SK-N-SH treated with all-trans-retinoic acid at 6 μM for 48 hours (cell line): ENCODE measurements at places on chromosomes 13 and 19.

DNA sequence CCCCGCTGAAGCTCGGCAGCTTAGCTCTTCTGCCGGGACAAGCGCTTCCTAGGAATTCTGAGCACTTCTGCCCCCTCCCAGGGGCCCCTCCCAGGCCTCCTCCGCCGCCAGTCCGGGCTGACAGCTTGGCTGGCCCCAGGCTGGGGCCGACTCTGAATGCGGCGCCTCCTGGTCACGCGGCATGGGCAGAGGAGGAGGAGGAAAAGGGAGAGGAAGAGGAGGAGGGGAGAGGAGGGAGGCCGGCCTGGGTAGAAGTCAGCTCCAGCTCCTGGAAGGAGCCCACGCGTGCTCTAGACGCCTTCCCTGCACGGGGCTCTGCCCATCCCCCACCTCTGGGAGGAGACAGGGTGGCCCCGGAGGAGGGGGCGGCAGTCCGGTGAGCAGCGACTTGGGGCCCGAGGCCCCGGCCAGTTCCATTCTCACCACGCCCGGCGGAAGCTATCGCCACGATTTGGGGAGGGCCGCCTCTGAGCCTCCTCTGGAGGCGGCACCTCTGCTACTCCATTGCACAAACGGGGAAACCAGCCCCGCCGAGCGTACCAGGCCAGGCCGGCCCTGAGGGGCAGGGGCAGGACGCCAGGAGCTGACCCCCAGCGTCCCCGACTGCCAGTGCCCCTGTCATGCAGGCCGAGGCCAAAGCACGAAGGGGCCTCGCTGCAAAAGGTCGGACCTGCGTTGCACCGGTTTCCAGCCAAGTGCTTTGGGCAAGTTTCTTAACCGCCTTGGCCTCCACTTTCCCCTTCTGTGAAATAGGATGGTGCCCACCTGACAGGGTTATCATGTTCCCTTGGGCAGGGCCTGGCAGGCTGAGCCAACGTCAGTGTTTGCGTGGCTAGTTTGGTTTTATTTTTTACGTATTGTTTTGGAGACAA, 31.6 kb downstream of the CCNE1 start:
- no peak for ATAC-seq

DNA sequence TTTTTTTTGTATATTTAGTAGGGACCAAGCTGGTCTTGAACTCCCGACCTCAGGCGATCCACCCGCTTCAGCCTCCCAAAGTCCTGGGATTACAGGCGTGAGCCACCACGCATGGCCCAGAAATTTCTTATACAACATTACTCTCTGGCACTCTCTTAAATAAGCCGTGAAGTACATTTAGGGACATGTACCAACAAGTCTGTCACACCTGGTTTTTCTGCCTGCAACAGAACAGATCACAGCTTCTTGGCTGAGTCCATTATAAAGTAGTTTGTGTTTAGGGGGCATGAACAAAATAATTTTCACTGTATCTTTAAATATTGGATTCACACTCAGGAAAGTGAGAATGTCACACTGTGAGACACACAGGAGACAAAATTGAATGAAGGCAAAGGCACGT, 1567.3 kb downstream of the SLITRK5 start:
- no peak for ATAC-seq

DNA sequence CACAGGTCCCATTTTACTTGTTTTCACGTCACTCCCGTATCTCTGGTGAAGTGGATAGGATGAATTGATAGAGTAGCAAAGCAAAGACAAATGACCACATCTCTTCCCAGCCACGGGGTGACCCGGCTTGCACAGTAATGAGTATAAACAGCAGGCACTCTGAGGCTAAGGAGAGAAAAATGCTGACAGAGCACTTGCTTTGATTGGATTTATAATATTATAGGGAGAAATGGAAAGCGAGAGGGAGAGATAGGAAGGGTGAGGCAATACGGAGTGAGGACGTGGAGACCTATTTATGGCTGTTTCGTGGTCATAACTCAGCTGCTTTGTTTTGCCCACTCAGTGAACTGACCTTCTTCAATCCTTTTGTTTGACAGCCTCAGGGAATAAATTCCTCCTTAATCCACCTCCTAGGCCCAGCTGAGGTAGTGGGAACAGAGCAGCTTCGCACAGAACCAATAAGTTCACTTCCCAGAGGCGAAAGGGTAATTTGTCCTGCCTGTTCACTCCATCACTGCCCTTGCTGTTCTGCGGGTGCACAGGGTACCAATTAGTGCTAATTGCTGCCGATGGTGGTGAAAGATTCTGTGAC, 68.6 kb downstream of the ERCC5 start:
- ATAC-seq, result no peak

DNA sequence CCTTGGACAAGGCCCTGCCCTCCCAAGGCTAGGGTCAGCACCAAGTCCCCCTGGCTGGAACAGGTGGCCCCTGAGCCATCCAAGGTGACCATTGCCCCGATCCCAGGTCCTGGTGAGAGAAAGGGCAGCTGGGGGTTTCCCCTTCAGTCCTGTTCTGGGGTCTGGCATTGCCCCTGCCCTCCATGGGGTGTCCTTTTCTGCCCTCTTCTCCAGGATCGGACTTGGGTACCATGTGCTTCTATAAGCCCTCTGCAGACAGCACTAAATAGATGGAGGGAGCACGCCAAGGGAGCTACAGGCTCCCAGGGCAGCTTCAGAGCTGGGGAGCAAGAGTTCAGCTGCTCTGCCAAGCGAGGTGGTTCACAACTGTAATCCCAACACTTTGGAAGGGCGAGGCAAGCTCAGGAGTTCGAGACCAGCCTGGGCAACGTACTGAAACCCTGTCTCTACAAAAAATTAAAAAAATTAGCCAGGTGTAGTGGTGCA, 13.5 kb upstream of the KCNN1 start:
- ATAC-seq, result no peak

DNA sequence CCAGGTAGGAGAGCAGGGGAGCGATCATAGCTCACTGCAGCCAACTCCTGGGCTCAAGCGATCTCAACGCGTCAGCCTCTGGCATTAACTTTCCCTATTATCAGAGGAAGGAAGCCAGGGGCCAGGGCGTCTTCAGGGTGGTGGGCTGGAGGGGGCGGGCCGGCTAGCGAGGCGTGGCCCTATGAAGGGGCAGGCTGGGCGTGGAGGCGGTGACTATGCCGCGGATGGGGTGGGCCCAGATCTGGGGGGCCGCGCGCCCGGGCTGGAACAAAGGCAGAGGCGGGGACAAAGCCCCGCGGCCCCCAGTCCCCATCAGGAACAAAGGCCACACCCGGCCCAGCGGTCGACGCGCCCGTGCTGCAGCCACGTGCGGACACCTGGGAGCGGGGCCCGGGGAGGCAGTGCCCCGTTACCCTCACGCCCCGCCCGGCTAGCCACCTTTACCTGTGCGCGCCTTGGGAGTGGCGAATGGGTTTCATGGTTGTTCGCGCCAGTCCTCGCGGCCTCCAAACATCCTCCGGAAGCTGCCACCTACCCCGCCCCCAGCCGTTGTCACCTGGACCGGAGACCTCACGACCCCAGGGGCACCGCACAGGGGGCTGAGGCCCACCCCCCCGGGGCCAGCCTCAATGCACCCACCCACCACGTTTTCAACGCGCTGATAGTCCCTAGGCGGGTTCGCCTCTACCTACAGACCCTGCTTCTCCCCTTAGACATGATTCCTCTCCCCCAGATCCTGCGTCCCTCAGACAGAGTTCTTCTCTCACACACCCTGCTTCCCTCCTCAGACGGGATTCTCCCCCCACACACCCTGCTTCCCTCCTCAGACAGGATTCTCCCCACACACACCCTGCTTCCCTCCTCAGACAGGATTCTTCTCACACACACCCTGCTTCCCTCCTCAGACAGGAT, 5.4 kb upstream of the TRIM28 start:
- no peak for ATAC-seq

DNA sequence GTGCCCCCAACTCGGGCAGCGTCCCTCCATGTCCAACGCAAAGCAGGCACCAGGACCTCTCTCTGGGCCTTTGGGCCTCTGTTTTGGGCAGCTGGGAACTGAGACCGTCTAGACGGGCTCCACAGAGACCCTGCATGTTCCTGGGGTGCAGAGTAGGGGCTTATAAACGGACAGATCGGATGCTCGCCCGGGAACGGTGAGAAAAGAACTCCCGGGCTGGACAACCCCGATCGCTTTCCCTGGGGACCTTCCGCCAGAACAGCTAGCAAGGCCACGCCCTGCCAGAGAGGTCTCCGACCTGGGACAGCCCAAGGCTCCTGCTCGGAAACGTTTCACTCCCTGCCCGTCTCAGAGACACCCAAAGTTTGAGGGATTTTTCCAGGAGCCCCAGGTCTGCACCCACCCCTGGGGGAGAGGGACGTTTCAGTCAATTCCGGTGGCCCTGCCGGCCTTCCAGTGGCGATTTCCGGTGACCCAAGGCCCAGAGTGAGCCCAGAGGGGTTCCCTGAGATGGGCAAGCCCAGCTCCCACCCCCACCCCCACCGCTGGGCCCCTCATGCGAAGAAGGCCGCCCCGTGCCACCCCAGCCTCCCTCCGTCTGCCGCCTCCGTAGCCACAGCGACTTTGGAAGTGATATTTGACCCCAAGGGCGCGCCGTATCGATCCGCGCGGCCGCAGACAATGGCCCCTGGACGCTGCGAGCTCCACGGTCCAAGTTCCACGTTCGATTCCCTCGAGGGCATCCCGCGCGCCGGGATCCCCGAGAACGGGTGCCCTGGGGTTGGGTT, 1.7 kb downstream of the NR2F6 start:
- peak; percentile 66 for ATAC-seq

DNA sequence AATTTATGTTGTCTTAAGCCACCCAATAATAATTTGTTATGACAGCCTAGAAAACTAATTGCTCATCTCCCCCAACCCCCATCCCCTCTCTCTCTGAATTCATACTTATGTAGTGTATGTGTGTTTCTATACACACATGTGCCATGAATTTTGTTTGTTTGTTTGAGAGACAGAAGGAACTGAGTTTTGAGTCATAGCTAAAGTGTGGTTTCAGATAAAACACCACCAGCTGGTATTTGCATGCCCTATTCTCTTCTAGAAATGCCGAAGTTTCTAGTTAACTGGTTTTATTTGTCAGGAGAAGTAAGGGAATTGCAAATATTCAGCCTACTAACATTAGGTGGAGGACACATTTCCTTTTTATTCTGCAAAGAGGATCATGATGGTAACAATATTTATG, 17.4 kb upstream of the LILRA2 start:
- no peak for ATAC-seq

- no peak for ATAC-seq
These were observed 3.1 kb downstream of the FTL start for GRCh38 chr19:48968179-48968661.

DNA sequence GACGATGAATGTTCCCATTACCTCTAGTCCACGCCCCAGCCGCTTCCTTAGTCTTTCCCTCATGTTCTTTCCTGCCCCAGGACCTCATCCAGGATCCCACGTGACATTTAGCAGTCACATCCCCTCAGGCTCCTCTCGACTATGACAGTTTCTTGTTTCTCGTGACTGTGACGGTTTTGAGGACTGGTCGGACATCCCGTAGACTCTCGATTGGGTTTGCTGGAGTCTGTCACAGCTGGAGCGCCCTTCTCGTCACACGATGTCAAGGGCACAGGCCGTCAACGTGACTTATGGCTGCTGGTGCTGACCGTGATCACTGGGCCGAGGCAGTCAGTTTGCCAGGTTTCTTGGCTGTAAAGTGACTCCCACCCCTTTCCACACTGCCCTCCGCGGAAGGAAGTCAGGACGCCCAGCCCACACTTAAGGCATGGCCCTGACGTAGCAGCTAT, 22.8 kb downstream of the ELAVL1 start:
- no peak for ATAC-seq

- ATAC-seq, result no peak
These were observed 1278.8 kb upstream of the MIR17HG start for GRCh38 chr13:90068658-90069057.

GRCh38 chr13:49348751-49349150, 95.1 kb downstream of the CAB39L start:
- no peak for ATAC-seq

GRCh38 chr13:108020027-108020426, 195.3 kb downstream of the LIG4 start:
- no peak for ATAC-seq

- peak; percentile 35; the same call in 1 of the 3 replicates for ATAC-seq
These were observed 507.4 kb upstream of the KLF12 start for GRCh38 chr13:74641586-74641985.
